ENCODE measurements at places on chromosomes 11 and 22. TPM values are rescaled to one million over a fixed set of nuclear protein-coding genes. Genes with fewer than 3 reads are reported as not detected.

DNA sequence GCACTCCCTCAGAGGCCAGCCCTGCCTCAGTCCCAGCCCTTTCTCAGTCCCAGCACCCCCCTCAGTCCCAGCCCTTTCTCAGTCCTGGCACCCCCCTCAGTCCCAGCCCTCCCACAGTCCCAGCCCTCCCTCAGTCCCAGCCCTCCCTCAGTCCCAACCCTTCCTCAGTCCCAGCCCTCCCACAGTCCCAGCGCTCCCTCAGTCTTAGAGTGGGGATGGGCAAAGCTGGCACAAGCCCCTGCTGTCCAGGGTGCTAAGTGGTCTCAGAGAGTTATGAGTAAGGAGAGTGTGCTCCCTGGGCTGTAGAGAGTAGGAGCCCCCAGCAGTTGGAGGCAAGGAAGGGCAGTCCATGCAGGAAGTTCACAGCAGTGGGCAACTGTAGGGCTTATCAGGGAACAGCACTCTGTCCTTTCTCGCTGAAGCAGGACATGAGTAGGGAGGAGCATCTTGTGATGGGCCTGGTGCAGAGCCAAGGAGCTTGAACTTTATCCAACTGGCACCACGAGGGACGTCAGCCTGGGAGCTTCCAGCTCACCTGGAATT is 51.4 kb upstream of the CRYBB3 start:
- DNase-seq: no peak

- no peak for DNase-seq
Observed at GRCh38 chr11:46333394-46333947, 13.8 kb upstream of the DGKZ start.

GRCh38 chr22:36386351-36386899 is 1.3 kb downstream of the MYH9 start:
- no peak for DNase-seq

- no peak for DNase-seq
Observed at GRCh38 chr11:12914400-12914912, 94.7 kb upstream of the RASSF10 start.

Gene GALNT18
- 20.4 TPM for total RNA-seq

- no peak for DNase-seq
Observed at GRCh38 chr11:35804451-35805040, 139.3 kb upstream of the LDLRAD3 start.

- no peak for DNase-seq
Observed at GRCh38 chr11:64125676-64126075, 40.2 kb downstream of the MACROD1 start.

Gene TMPRSS6
- total RNA-seq: under 0.01 TPM

GRCh38 chr11:26696330-26696729 is 25.5 kb downstream of the SLC5A12 start:
- no peak for DNase-seq

Gene OR5T3
- total RNA-seq: not detected

DNA sequence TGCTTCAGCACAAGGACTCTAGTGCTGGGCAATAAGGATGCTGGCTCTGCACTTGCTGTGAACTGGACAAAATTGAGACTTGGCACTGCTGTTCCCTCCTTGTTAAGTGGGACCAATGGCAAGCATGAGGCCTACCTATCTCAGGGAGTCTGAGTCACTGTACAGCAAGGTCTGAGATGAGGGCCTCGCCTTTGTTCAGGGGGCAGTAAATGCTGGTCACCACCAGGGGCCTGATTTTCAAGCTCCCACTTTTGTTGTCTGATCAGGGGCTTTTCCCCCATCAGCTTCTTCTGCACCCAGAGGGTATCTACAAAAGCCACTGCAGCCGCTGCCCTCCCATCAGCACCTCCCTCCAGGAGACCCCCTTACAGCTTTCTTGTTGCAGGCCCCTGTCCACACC is 22.8 kb downstream of the DHCR7 start:
- no peak for DNase-seq

GRCh38 chr22:41975299-41976069 is 6.2 kb downstream of the SEPTIN3 start:
- DNase-seq: no peak

DNA sequence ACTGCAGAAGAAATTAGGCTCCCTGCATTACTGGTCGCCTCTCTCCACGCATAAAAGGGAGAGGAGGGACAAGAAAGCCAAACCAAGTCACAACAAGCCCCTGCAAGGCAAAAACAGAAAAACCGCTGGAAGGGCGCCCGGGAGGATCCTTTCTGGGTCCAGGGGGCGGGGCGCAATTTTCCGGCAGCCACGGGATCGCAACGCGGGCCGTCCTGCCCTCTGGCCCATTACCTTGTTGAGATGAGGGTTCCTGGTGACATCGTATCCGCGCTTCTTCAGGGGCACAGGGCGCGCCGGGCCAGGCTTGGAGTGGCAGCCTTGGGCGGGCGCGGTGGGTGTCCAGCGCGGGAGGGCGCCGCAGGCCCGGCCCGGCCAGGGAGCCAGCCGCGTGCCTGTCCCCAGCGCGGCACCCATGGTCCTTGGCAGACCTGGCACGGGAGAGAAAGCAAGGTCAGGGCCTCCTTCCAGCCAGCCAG is 847 bp downstream of the ME3 start:
- no peak for DNase-seq

GRCh38 chr11:108926841-108927577 is 262.1 kb downstream of the DDX10 start:
- no peak for DNase-seq

- DNase-seq: no peak
Observed at GRCh38 chr22:47279337-47279736, 516.9 kb downstream of the TBC1D22A start.

GRCh38 chr11:69453151-69453550 is 28.3 kb upstream of the LINC01488 start:
- no peak for DNase-seq

Gene CASTOR1
- 36.2 TPM for total RNA-seq

- DNase-seq: no peak
Observed at GRCh38 chr11:132242632-132243031, 872.2 kb downstream of the NTM start.
